ENCODE measurements at places on chromosomes 3 and 15.

- DNase-seq: no peak
These were observed 36.9 kb upstream of the COL8A1 start for GRCh38 chr3:99601515-99601914.

- no peak for DNase-seq
These were observed 7.7 kb downstream of the DUOXA2 start for GRCh38 chr15:45121706-45122417.

DNA sequence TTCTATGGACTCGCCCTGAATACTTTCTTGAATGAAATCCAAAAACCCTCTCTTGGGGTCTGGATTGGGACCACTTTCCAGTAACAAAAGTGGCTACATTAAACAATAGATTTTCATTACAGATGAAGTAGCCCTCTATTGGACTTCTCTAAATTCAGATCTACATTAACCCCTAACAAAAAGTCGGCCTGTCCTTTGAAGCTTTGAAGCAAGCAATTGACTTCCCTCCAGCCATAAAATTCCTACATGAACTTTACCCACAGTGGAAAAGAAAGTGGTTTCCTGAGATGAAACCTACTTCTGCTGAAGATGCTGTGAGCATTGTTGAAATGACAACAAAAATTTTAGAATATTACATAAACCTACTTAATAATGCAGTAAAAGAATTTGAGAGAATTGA lies 967.1 kb upstream of the ROBO1 start:
- DNase-seq: no peak

DNA sequence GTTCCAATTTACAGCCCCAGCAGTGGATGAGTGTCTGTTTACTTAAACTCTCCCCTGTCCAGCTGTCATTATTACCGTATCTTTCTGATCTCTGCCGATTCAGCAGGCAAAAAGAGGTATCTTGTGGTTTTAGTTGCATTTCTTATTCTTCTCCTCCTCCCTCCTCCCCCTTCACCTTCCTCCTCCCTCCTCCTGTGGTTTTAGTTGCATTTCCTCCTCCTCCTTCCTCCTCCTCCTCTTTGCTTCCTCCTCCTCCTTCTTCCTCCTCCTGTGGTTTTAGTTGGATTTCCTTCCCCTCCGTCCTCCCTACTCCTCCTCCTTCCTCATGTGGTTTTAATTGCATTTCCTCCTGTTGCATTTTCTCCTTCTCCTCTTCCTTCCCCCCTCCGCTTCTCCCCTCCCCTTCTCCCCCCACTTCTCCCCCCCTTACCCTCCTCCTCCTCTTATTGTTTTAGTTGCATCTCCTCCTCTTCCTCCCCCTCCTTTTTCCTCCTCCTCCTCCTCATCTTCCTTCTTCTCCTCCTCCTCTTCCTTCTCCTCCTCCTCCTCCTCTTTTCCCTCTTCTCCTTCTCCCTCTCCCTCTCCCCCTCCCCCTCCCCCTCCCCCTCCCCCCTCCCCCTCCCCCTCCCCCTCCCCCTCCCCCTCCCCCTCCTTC lies 25.3 kb upstream of the VPS33B start:
- no peak for DNase-seq

DNA sequence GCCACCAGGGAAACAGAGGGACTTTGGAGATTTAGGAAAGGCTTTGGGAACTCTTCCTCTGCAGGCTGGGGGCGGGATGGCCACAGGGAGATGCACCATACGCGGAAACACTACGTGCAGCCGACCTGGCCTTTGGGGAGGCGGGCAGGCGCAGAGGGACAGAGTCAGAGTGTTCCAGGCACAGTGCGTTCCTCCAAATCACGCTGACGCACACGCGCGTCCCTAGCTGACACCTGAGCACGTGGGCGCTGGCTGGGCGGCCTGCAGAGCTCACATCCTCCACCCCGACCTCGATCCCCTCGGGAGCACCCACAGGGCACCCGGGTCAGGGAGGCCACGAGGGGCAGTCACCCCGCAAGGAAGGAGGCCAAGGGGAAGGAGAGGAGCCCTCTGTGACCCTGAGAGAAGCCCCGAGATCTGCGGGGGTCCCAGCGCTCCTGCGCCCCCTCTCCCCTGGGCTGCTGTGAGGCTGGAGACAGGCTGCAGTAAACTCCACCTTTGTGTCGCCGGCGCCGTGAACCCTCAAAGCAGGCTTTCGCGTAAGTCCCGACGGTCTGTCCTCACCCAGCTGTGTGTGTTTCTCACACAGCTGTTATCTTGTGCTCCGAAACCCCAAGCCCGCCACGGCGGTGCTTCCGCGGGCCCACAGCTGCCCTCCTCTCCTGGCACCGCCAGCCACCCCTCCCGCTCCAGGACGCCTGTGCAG lies 196.3 kb downstream of the OCA2 start:
- DNase-seq: no peak

GRCh38 chr3:146903927-146904326 lies 298.8 kb upstream of the PLSCR5 start:
- no peak for DNase-seq

- DNase-seq: peak; percentile 15
These were observed 15.6 kb upstream of the FBXW12 start for GRCh38 chr3:48356419-48356818.

- DNase-seq: no peak
These were observed 27.4 kb downstream of the CFAP100 start for GRCh38 chr3:126422121-126422520.

- no peak for DNase-seq
These were observed 1045.0 kb downstream of the FHIT start for GRCh38 chr3:60206206-60206605.

- peak; percentile 15 for DNase-seq
These were observed 50.5 kb downstream of the ATP1B3 start for GRCh38 chr3:141926929-141927328.

- no peak for DNase-seq
These were observed 52.3 kb upstream of the PIAS1 start for GRCh38 chr15:68001811-68002210.

DNA sequence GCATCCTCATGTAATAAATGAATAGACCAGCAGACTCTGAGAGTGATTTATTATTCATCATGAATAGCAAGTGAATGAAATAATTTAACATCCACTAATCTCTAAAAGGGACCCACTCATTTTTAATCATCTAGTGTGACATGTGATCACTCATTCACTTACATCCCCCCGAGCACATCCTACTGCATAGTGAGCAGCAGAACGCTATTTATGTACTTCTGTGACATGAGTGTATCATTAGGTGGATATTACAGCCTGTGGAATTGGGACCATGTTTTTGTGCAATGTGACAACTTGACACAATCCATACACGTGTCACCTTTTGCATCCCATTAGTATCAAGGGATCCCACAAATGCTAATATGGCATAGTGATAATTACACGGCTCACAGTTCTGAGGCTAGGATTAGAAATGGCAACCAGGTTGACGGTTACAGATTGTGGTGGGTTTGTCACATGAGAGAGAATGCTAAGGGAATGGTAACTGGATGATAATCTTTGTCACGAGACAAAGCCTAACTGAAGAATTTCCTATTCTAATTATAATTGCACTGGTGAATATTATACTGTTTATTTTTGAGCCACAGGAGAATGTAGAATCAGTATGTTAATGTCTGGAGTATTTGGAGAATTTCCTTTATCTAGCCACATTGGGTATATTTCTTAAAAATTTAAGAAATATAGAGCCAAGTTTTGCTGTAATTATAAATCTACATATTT lies 595.2 kb upstream of the TBL1XR1 start:
- no peak for DNase-seq

Measured in left lung (tissue), 14 donors.